ENCODE measurements at places on chromosomes 12 and 14. TPM values are rescaled to one million over a fixed set of nuclear protein-coding genes. Genes with fewer than 3 reads are reported as not detected.

The PTPRB gene
- 0.29 TPM for total RNA-seq

The RNF34 gene
- 46.6 TPM for total RNA-seq

GRCh38 chr14:102507081-102507856 lies 2.3 kb downstream of the ANKRD9 start:
- DNase-seq = peak; percentile 80

- DNase-seq = peak; percentile 88
These were observed 23.2 kb downstream of the GALNT9 start for GRCh38 chr12:132305991-132306884.

DNA sequence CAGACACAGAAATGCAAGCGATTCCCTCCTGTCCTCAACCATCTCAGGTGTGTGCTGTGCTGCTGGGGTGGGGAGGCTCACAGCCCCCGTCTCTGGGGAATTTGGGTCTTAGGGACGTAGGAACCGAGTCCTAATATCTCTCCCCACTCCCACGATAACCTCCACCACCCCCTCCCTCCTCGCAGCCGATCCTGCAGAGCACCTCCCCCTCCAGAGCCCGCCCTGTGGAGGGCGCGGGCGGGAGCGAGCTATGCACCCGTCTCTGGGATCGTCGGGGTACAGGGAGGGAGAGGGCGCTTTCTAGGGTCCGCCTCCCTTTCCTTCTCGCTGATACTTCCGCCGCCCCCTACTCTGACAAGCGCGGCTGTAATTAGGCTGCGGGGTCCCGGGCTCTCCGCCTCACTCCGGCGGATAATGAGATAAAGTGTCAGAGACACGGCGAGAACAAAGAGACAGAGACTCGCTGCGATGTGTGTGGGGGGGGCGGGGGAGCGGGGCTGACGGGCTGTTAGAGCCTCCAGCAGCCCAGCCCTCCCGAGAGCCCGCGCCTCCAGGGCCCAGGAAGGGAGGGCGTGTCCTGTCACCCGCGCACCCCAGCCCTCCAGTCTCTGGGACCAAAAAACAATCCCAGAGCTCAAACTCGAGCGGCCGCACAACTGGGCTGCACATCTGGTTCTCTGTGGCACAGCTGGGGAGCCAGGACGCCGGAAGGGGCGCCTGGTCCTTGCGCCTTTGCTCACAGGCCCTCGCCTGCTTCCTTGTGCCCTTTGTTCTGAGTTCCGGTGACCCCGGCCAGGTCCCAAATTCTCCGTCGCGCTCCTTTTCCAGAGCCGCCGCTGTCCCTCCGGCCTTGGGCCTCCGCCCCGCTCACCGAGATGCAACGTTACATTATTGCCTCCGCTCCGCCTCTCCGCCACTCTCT lies 8.7 kb downstream of the SHMT2 start:
- DNase-seq = peak; percentile 85

GRCh38 chr14:101601606-101602465 lies 40.5 kb downstream of the DIO3 start:
- DNase-seq = peak; percentile 25

DNA sequence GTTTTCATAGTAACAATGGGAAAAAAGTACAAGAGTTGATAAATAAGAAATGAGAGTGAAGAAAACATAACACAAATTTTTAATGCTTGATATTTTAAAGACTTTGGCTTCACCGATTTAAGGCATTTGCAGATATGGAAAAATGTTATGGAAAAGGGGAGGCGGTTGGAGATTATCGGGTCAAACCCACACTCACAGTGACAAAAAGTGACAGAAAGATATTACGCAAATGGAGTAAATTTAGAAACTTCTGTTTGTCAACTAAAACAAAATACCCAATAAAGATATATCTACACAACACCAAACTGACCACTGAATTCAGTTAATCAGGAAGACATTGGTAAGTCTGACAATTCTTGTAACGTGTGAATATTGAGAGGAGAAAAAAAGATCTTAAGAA lies 2.5 kb downstream of the PPP1R12A start:
- no peak for DNase-seq
